Forelimb muscle (tissue), 1 donor: ENCODE measurements at places on chromosomes 6 and 20.

- no peak for DNase-seq
These were observed 1.6 kb upstream of the GPLD1 start for GRCh38 chr6:24490948-24491347.

DNA sequence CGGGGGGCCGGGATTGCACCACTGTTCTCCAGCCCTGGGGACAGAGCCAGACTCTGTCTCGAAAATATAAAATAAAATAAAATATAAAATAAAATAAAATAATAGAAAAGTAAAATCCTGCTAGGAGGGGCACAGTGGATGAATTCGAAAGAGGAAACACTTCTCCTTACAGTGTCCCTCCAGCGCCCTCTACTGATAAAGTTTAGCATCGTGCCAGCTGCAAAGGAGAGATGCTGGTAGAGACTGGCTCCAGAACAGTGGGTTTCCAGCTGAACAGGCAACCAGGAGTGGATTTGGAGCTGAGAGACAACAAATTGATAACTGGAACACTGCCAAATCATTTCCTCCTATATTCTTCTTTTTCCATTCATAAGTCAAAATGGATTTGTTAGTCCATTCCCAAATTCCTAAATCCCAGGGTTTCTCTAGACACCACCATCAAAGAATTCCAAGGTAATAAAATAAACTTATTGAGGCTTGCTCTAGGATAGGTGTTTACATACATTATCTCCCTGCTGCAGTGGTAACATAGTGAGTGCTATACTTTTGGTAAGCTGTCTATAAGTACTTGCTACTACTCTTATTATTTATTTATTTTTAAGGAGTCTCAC is 31.7 kb upstream of the TBPL1 start:
- peak; percentile 24 for DNase-seq

- DNase-seq: no peak
These were observed 161.4 kb downstream of the FOXC1 start for GRCh38 chr6:1770968-1771723.

- no peak for DNase-seq
These were observed 42.0 kb downstream of the DOK5 start for GRCh38 chr20:54517241-54517975.

GRCh38 chr6:34181908-34182307 is 36.0 kb upstream of the GRM4 start:
- no peak for DNase-seq

- no peak for DNase-seq
These were observed 19.4 kb upstream of the EIF2S2 start for GRCh38 chr20:34131491-34131890.

- DNase-seq: no peak
These were observed 15.0 kb upstream of the TBX18 start for GRCh38 chr6:84779380-84779779.

- DNase-seq: no peak
These were observed 229.3 kb downstream of the PACRG start for GRCh38 chr6:162957062-162957461.

- peak; percentile 39 for DNase-seq
These were observed 54.0 kb downstream of the TMEM242 start for GRCh38 chr6:157269261-157269794.

DNA sequence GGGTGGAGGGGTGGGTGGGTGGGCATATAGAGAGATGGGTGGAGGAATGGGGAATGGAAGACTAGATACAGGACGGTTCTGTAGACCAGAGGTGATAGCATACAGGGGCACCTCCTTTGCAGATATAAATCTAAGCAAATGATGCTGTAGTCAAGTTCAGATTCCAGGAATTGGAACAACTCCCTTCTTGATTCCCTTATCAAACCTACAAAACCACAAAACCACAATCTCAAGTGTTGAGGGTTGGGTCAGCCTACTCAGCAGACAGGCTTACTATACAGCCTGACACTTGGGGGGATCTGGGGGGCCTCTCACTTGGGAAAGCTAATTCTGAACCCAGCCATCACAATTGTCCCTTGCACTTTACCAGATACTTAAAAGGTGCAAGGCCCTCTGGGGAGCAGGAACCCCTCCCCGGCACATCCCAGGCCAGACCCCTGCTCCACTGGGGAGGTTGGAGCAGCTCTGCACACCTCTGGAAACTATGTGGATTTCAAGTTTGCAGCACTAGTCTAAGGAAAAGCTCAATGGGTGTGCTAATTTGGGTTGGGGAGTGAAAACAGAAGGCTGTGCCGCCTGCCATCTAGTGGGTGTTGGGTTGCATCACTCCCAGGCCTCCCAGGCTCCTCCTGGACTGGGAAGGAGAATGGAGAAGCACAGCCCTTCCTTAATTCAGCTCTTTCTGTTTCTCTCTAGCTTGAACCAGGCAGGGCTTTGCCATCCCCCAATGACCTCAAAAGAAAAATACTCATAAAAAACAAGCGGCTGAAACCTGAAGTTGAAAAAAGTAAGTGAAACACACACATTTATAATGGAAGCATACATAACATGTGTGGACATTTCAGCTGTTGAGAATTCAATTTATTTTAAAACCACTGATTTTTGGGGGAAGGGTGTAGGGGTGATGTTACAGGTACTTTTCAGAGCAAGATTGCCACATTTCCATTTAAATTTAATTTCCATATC is 121.2 kb upstream of the LAMP5 start:
- DNase-seq: peak; percentile 31

DNA sequence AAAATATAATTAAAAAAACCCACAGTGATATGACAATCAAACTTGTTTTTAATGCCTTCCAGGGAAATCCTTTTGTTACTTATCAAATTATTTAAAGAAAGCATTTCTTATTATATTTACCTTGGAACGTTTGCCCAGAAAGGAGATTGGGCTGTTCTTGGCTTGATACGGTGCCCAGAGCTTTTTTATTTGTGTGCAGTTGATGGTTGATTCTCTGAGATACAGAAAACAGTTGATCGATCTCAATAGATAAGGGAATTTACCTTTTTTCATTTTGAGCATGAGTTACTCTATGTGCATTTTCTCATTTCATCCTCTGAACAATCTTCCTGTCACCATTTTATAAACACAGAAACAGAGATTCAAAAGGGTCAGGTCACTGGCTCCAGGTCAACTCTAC is 72.5 kb upstream of the NEDD9 start:
- no peak for DNase-seq

GRCh38 chr6:139134064-139134395 is 850 bp upstream of the HECA start:
- DNase-seq: no peak

- no peak for DNase-seq
These were observed 14.2 kb upstream of the FAM162B start for GRCh38 chr6:116779573-116780164.

- no peak for DNase-seq
These were observed 33.3 kb upstream of the TXLNB start for GRCh38 chr6:139325125-139325524.

GRCh38 chr20:59933296-59933848 is at the start of gene SYCP2:
Gene SYCP2, minus strand, starts transcription at chr20:59933637. Its CDS starts 11,224 bp downstream, at chr20:59922413.
- DNase-seq: no peak

DNA sequence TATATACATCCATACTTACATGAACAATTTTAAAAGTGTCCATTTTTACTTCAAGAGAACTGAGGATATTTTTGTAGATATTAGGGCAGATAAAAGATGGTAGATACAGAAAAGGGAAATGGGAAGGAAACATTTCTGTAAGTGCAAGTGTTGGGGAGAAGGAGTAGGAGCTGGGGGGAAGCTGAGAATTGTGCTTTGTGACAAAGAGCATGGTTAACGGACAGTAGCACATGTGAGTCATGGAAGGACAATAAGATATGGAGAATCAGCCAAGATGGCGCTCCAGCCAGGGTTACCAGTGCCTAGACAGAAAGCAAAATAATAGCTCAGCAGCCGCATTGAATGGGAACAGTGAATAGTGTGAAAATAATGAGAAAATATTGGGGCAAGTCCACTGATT is 12.7 kb upstream of the HLA-DRB1 start:
- DNase-seq: no peak

DNA sequence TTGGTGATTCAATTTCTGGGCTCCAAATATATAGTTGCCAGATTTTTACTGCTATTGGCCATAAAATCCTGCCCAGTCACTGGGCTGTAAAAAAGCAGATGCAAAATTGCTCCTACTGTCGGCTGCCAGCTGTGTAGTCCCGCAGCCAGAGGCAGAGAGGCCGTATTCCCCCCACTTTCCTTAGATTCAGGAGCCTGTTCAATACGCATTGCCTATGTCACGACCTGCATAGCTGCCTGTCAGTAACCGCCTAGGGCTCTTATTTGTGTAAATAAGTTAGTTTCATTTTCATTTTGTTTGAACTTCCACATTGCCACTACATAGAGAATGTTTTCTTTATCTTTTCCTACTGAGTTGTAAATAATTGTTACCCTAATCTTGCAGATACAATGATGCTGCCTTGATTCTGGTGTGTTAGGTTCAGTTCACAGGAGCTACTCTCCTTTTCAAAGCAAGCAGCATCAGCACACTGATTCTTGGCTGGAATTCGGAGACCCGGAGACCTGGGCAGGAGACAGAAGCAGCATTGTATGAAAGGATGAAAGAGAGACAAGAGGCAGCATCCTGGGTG is 46.0 kb upstream of the UST start:
- DNase-seq: no peak

DNA sequence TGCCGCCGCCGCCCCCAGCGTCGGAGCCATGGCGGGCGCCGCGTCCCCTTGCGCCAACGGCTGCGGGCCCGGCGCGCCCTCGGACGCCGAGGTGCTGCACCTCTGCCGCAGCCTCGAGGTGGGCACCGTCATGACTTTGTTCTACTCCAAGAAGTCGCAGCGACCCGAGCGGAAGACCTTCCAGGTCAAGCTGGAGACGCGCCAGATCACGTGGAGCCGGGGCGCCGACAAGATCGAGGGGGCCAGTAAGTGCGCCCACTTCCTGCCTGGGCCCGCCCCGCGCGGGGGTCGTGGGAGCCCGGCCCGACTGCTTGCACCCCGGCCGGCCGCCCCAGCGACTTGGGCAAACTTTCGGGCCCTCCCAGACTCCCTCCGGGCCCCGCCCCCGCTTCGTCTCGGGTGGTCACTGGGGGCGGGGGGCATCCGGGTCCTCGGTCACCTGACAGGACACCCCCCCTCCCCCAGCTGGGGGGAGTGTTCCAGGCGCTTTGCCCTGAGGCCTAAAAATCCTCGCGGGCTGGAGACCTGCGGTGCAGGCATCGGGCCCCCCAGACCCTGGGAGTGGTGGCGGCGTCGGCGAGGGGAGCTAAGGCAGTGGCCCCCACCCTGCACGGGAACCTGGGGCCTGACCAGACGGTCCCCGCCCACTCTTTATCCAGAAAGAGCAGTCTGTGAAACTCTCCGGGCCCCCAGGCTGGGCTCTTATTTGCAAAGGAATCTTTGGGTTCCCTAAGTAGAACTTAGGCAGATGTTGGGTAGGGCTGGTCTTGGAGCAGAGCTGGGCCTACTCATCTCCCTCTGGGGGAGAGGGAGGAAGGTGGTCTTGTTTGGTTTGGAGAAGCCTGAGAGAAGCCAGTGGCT is 501 bp downstream of the PLCG1 start:
- no peak for DNase-seq

GRCh38 chr20:54598352-54598751 is 123.0 kb downstream of the DOK5 start:
- no peak for DNase-seq

GRCh38 chr20:15179381-15179780 is 842.0 kb upstream of the FLRT3 start:
- no peak for DNase-seq

GRCh38 chr20:21516180-21516567 is 2.3 kb upstream of the NKX2-2 start:
- DNase-seq: no peak
